Femur (tissue), 1 donor: ENCODE measurements at places on chromosomes 2 and 18.

DNA sequence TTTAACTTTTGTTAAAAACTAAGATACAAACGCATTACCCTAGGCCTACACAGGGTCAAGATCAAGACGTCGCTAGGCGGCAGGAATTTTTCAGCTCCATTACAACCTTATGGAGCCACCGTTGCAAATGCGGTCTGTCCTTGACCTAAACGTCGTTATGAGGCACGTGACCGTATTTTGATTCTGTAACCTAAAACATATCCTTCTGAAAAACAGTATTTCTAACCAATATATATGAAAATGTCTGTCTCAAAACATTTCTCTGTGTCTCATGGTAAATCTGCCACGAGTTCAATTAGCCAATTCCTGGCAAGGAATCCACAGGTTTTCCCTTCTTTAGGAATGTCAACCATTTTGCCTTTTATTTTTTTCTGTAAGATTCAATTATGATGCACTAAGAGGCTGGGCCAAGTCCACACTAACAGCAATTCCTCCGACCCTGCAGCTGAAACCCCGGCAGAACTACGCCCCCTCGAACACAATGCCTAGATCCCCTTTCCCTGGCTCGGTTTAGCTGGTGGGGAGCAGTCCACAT, 1.7 kb downstream of the RTN4 start:
- DNase-seq = peak; percentile 46

- no peak for DNase-seq
Measured at GRCh38 chr2:54330926-54331835, 75.2 kb upstream of the TSPYL6 start.

GRCh38 chr18:46360102-46360699, 256.0 kb downstream of the HAUS1 start:
- no peak for DNase-seq

- DNase-seq = no peak
Measured at GRCh38 chr2:2729246-2729645, 398.2 kb upstream of the MYT1L start.

- no peak for DNase-seq
Measured at GRCh38 chr18:13372531-13372951, 154.0 kb downstream of the LDLRAD4 start.

- no peak for DNase-seq
Measured at GRCh38 chr2:65367524-65367923, 64.9 kb downstream of the SPRED2 start.

GRCh38 chr2:221570321-221570935, 1.7 kb downstream of the EPHA4 start:
- peak; percentile 64 for DNase-seq

DNA sequence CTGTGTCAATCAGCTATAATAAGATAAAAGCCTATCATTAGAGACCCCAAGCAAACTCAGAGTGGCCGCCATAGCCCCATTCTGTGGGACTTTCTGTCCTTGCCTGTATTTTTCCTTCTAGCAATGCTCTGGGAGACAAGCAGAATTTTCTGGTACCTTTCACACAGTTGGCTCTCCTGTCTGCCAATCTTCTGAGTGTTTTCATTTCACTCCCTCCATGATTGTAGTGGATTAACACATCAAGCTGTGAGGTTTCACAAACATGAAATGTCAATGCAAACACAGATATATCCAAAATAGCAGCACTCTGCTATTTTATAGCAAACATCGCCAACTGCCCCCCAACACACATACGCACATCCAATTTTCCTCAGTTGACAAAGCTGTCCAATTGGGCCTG, 64.9 kb downstream of the C1D start:
- DNase-seq = no peak

DNA sequence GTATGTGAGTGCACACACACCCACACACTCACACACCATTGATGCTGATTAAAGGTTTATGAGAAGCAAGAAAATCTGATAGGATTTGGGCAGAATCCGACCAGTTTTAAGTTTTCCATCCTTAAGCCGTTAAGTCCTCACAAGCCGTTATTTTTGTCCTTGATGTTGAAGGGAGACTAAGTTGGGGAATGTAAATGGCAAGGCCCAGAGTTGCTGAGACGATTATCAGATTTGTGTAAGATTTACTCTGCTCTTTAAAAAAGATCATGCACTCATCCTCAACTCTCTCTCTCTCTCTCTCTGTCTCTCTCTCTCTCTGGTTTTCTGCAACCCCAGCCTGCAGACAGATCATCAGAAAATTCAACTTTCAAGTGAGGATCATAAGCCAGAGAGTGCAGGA, 238.8 kb downstream of the SMAD2 start:
- DNase-seq = no peak

DNA sequence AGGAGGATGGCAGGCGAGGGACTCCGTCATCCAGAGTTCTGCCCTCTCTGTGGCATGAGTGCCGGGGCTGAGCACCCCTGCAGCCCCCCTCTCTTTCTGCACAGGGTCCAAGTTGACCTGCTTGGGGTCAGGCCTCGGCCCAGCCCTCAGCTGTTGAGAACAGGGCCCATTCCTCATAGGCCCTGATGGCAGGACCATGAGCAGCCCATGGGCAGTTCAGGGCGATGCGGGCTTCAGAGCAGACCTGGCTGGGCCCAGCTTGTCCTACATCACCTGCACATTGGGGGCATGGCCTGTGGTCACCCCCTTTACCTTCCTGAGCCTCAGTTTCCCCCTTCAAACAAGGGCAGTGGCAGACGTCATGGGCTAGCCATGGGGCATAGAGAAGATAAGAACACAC, 238.1 kb downstream of the SEPTIN10 start:
- DNase-seq = peak; percentile 6

GRCh38 chr2:165371356-165371755, 98.1 kb upstream of the CSRNP3 start:
- DNase-seq = no peak

DNA sequence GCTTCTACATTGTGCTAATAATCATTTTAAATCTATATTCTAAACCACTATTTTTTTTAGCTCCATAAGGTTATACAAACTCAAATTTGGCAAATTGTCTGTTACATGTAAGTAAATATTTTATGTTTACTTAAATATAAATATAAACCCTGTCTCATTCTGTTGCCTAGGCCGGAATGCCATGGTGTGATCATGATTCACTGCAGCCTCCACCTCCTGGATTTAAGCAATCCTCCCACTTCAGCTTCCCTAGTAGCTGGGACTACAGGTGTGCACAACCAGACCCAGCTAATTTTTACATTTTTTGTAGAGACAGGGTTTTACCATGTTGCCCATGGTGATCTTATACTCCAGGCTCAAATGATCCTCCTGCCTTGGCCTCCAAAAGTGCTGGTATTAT, 124.7 kb downstream of the MEIS1 start:
- DNase-seq = no peak

- no peak for DNase-seq
Measured at GRCh38 chr2:25220313-25220712, 51.9 kb upstream of the POMC start.

- no peak for DNase-seq
Measured at GRCh38 chr2:237629739-237630138, 2.4 kb downstream of the LRRFIP1 start.

DNA sequence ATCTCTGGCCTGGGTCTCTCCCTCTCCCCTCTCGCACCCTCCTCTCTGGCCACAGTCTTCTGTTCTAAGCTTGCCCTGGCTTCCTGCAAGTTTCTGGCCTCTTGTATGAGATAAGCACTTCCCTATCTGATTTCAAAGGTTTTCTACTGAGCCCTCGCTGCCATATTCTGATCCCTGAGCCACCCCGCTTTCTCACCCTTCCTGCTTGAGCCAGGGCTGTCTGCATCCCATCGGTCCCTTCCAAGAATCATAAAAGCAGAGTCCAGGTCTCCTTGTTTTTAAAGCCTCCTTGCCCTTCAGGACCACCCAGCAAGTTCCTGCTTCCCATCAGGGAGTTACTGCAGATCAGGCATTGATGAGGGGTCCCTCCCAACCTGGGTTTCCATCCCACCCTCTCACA, 110.2 kb downstream of the PRKCE start:
- no peak for DNase-seq

DNA sequence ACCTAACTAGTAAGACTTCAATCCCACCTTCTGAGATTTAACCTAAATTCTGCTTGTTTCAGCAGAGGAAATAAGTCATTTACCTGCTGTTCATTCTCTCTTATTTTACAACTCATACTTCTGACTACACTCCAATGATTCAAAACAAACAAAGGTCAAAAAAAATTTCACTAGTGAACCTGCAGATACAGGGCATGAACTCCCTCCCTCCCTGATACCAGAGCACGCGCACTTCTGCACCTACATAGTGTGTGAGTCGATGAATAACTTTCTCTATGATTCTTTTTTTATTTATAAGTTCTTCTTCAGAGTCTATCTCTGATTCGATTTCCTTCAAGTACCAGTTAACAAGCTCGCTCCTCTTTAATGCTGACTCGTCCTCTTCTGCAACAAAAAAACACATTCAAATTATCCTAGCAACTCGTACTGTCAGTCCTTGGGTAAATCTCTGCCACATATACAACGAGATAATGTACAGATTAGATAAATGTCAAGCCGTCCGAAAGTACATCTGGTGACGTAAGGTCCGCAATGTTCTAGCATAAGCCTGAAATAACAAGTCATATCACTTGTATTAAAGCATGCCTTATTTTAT, 7.4 kb upstream of the LCT start:
- DNase-seq = no peak

GRCh38 chr18:78106946-78107345, 857.3 kb downstream of the GALR1 start:
- DNase-seq = no peak

DNA sequence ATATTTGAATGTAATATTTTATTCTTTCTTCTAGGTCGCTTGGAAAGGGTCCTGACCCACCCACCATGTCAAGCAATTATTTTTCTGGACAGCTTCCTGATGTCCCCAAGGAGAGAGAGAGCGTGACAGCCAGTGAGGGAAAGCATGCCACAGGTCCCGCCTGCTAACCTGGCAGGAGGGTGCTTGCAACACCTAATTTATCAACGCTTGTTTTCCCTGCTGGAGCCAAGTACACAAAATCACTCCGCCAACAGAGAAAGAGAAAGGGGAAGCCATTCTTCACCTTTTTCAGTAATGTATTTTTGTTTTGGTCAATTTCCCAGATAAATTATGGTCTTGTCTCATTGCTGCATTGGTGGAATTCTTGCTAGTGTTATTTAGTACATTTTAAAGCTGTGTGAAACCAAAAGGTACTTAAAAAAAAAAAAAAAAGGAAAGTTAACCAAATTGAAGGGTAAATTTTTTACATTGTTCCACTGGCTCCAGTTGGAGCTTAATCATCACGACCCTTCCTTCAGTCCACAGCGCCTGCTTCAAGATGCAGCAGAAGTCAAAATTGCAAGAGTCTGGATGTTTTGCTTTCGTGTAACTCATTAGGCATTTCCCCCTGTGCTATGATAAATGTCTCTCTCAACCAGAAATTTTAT, 88.5 kb upstream of the COPS8 start:
- no peak for DNase-seq

- DNase-seq = no peak
Measured at GRCh38 chr2:143694335-143694734, 565.1 kb downstream of the ARHGAP15 start.

DNA sequence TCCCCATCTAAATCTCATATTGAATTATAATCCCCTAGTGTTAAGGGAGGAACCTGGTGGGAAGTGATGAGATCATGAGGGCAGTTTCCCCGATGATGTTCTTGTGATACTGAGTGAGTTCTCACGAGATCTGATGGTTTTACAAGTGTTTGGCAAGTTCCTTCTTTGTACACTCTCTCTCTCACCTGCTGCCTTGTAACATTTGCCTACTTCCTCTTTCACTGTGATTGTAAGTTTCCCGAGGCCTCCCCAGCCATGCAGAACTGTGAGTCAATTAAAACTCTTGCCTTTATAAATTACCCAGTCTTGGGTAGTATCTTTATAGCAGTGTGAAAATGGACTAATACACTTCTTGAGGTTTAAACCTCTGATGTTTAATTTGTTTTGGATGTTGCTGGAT, 177.5 kb downstream of the CD8B2 start:
- no peak for DNase-seq

DNA sequence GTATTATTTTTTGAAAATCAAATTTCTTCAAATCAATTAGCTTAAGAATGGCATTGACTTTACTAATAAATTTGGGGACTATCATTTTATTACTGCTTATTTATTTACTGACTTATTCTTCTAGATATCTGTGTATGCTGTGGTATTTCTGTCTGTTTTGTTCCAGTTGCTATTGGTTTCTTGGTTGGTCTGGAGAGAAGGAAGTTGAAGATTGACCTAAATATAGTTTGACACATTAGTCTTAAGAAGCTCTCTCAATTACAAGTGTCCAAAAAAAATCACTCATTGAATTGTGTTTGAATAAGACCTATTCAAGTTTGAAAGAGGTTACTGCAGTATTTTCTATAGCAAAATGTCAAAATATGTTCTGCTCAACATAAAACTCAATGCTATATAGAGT, 153.3 kb upstream of the KYNU start:
- DNase-seq = no peak

DNA sequence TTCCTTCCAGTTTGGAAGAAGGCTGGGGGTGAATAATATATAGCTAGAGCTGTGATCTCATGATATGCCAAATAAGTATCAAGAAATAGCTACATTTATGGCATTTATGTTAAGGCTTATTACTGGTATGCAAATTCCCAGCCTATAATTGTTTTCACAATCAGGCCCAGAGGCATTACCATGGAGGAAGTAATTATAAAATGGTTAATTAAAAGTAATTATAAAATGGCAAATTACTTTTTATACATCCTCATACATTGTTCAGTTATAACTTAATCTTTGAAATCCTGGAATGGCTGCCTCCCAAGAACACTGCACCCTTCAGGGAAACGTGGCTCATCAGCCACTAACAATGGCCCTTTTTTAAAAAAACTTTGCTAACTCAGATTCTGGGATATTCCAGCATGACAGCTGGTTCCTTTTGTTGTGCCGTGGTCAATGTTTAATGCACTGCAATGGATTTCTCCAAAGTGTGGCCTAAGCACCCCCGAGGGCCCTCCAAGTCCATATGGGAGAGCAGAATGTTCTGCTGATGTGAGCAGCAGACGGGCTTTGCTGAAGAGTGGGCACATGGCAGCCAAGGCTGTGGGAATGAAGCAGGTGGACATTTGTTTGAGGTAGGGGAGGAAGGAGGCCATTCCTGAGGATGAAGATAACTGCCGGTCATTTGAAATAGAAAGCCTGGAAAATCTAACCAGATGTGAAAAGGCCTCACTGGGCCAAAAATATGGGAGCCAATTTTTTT, 483.5 kb upstream of the GCFC2 start:
- no peak for DNase-seq
